Aorta (tissue), 5 donors: ENCODE measurements at places on chromosomes 2 and 18. TPM values are rescaled to one million over a fixed set of nuclear protein-coding genes. Genes with fewer than 3 reads are reported as not detected.
A peak's percentile ranks its signal among the peaks of the same experiment; 100 is the strongest.

DNA sequence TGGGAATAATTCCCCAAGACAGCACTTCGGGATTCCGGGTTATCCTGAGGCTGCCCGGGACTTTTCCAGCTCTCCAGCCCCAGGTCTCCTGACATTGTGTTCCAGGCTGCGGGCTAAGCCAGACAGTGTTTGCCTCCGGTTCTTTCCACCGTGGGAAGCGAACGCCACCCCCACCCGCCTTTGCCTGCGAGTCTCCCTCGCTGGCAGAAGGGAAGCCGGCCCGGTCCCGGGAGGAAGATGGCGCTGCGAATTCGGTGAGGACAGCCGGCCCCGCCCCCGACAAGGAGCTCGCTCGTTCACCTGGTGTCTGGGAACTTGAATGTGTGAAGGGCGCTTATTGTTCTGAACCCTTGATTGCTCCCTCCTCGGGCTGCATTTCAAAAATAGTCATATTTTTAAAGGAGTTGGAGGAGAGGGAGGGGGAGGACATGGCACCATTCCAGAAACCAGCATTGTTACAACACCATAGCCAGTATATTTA, 2.9 kb downstream of the LRATD1 start:
- peak; percentile 60 for DNase-seq

- DNase-seq: no peak
Observed at GRCh38 chr2:73925853-73926492, 707 bp upstream of the DGUOK start.

DNA sequence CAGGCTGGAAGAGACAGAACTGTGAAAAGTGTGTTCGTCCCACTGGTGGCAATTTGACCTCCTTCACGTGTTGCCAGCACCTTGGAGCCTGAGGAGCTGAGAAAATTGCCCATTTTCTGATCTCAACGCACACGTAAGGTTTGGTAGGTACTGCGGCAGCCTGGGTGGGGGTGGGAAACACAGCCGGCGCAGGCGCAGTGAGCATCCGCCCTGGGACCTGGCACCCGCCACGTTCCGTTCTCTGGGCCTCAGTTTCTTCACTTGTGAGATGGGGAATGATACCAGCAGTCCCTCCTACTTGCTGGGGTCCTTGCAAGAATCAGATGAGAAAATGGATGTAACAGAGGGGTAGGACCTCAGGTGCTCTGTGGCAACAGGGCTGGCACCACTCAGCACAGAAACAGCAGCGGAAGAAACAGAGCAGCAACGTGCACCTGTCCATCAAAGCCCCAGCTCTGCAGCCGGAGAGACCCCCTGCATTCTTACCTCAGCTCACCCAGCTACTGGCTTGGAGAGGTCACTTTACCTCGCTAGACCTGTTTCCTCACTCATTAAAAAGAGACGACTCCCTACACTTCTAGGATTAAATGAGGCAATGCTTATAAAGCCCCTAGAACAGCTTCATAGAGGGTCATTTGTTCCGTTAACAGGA, 458.0 kb upstream of the ID2 start:
- DNase-seq: no peak

- DNase-seq: no peak
Observed at GRCh38 chr18:66931010-66931409, 327.1 kb upstream of the CDH19 start.

DNA sequence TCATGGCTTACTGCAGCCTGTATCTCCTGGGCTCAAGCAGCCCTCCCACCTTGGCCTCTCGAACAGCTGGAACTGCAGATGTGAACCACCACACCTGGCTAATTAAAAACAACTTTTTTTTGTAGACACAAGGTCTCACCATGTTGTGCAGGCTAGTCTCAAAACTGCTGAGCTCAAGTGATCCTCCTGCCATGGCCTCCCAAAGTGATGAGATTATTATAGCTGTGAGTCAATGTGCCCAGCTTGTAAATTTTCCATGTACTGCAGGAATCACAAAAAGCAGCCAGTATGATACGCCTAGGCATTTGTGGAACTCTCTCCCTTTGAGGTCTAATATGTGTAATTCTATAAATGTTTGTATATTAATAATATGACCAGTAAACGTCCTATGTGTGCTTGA, 59.9 kb downstream of the MSH6 start:
- no peak for DNase-seq

GRCh38 chr2:241272303-241273209, 42.9 kb downstream of the HDLBP start:
- DNase-seq: peak; percentile 80

DNA sequence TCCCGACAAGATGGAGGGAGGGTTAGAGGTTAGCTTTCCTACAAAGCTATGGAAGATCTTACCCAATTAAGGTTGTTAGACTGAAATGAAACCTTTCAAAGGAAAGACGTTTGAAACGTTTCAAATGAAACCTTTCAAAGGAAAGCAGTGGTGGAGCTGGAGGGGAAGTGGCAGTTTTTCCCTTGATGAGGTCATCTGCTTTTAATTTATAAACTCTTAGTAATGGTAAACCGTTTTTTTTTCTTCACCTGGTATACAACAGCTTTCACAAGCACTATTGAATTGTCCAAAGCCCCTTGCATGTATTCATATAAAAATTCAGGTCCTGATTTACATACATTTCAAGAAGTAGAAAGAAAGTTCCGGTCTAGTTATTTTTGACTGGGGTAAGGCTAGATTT, 7.4 kb downstream of the PMAIP1 start:
- DNase-seq: no peak

Gene BOLL
- total RNA-seq: not detected

Gene IL36RN
- not detected for total RNA-seq

Gene CRYGD
- total RNA-seq: not detected

Gene IL18RAP
- 6.3 TPM for total RNA-seq

Gene MPP4
- 0.30 TPM for total RNA-seq

Gene SMYD1
- total RNA-seq: not detected

Gene DOK1
- 19.6 TPM for total RNA-seq

Gene CERKL
- not detected for total RNA-seq
